Upper lobe of left lung (tissue), 6 donors: ENCODE measurements at places on chromosomes 6 and 20. TPM values are rescaled to one million over a fixed set of nuclear protein-coding genes. Genes with fewer than 3 reads are reported as not detected.

GRCh38 chr20:31785089-31785488 lies 34.1 kb upstream of the MYLK2 start:
- DNase-seq: no peak

DNA sequence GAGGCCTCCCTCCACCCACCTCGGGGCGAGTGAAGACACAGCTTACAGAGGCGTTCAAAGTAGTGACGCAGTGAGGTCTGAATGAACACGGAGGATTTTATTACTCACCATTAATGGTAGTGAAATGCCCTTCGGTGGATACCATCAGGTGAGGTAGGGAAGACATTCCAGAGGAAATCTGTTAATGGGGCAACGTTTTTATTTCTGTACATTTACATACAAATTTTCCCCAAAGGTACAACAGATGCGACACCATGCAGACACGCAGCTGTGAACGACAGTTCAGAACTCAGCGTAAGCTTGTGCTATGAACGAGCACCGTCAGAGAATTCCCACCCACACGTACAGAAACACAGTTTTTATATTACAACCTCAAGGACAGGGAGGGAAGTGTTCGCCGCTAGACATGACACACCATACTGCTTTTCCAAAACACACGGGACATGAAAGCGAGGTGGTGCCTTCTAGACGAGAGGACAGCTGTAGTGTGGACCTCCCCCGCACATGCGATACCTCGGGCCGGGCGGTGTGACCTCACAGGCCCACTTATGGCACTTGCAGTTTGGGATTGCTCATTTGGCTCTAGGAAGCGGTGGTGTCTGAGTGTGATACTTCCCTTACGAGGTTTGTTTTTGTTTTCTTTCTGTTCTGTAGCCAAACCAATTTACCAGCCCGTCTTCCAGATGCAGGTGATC lies 10.7 kb downstream of the PSMG4 start:
- DNase-seq: no peak

GRCh38 chr6:5157621-5158138 lies 72.5 kb downstream of the PPP1R3G start:
- peak; percentile 42 for DNase-seq

DNA sequence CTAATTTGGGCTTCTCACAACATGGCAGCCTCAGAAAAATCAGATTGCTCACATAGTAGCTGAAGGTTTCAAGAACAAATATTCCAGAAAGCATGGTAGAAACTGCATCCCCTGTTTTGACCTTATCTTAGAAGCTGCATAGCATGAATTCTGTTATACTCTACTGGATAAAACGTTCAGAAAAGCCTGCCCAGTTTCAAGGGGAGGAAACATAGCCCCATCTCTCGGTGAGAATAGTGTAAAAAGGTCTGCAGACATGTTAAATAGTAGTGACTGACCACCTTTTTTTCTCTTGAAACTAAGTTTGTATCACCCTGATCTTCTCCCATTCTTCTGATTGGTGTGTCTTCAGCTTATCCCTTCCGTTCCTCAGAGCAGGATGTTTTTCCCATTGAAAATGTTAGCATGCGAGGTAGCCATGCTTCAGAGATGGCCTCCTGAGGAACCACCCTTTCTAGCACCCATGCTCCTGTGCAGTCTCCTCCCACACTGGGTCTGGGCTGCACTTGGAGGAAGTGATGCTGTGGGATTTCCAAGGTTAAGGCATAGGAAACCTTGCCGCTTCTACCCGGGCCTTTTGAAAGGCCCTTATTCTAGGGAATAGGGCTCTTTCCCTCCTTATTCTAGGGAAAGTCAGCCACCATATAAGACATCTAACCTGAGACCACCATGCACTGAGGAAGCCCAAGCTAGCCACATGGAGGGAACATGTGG lies 50.1 kb downstream of the MARCKS start:
- no peak for DNase-seq

- DNase-seq: no peak
Observed at GRCh38 chr20:32855387-32855786, 3.3 kb upstream of the EFCAB8 start.

GRCh38 chr6:20542927-20543602 lies 8.8 kb downstream of the CDKAL1 start:
- DNase-seq: no peak

DNA sequence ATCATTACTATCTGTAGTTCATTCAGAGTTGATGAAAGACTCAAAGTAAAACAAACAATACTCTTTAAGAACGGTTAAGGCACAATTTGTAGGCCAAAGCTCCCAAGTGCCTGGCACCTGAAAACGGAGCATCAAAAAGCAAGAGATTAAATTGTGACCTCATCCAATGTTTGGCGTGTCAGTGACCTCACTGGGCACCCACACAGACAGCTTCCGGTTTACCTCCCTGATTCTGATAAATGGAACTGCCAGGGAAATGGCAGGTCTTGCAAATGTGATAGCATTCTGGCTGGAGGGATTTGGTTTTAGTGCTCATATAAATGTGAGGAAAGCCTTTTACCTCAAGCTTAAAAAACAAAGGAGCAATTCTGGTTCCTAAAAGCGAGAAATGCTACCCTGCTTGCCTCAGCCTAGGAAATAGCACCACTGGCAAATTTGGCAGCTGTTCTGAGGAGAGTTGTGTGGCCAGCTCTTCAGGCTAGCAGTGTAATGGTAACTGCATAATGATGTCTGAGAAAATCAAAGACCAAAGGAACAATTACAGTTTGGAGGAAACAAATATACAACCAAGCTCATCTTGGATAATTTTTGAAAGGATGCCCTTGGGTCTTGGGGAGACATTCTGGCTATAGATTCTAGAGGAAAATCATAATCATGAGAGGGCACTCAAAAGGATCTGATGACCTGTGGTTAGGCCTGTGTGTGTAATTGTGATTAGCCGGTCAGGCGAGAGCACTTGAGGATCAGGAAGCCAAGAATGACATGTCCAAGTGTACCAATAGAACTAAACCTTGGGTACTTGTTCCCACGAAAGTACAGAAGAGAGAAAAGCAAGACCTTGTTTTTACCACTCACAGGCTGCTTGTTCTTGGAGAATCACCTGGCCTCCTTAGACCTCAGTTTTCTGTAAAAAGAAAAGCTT lies 174.3 kb downstream of the TFAP2B start:
- DNase-seq: no peak

GRCh38 chr6:111796310-111796918 lies 76.8 kb downstream of the FYN start:
- no peak for DNase-seq

DNA sequence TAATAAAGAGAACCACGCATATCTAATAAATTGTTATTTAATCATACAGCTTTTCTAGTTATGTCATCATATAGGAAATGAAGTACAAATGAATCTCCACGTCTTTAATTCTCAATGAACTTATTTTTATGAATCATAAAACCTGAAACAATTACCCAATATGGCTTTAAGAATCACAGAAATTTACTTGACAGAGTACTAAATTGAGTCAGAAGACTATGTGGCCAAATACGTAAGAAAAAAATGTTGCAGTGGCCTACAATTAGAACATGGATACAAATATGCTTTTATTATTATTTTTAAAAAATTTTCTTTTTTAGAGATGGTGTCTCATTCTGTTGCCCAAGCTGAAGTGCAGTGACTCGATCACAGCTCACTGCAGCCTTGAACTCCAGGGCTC lies 584.7 kb upstream of the SLC35B3 start:
- DNase-seq: no peak

DNA sequence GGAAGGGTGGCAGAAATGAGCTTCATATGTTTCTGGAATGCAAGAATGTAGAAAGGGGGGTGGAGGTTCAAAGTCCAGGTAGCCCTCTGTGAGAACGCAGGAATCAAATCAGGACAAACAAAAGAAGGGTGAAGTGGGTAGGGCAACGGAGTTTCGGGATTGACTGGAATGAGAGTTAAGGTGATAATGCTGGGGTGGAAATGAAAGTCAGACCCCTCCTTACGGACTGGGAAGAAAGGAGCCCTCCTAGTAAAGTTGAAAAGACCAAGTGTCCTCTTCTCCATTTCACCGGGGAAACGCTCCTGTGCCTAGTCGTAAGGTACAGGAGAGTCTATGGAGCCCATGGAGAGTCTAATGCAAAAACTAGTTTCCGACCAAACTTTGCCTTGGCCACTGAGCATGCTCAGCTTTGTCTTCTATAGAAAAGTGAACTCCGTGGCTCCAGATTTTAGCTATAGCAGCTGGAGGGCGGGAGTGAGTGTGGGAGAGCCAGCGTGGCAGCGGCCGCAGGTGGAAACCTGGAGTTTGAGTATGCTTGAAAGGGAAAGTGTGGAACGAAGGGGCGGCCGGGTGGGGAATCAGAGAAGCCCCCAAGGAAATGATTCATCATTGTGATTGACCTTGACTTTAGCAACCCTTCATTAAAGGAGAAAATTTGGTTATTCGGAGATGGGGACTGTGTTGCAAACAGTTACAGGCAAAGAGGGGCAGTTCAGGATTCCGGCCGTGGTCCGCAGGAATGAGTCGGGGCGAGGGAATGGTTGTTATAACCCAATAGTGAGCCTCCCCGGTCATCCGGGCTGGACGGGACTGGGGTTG lies 1.3 kb upstream of the LRRC1 start:
- peak; percentile 65 for DNase-seq

- DNase-seq: no peak
Observed at GRCh38 chr20:21159658-21160380, 33.9 kb downstream of the KIZ start.

- DNase-seq: no peak
Observed at GRCh38 chr20:34581341-34582184, 23.0 kb downstream of the MAP1LC3A start.

- peak; percentile 86 for DNase-seq
Observed at GRCh38 chr20:62808211-62808865, 3.7 kb downstream of the OGFR start.

DNA sequence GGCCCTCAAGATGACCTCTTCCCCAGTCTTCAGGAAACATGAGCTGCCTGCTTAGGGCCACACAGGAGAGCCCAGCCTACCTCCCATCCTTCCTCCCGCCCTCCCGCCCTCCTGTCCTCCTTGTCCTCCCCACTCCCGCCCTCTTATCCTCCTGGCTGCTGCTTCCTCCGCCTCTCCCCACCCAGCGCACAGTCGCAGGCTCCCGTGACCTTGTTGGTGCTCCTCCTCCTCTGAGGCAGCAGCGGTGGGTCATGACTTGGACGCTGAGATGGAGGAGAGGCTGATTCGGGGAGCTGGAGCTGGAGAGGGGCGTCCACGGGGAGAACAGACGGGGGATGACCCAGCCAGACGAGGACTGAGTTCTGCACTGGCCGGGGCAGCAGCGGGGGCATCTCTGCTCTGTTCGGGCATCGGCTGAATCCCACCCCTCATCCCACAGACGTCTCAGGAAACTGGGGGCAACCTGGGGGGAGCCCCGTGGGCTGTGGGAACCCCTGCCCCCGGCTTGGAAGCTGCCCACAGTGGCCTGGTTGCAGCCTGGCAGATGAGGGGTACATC lies 32.4 kb downstream of the CHRNA4 start:
- DNase-seq: peak; percentile 49

DNA sequence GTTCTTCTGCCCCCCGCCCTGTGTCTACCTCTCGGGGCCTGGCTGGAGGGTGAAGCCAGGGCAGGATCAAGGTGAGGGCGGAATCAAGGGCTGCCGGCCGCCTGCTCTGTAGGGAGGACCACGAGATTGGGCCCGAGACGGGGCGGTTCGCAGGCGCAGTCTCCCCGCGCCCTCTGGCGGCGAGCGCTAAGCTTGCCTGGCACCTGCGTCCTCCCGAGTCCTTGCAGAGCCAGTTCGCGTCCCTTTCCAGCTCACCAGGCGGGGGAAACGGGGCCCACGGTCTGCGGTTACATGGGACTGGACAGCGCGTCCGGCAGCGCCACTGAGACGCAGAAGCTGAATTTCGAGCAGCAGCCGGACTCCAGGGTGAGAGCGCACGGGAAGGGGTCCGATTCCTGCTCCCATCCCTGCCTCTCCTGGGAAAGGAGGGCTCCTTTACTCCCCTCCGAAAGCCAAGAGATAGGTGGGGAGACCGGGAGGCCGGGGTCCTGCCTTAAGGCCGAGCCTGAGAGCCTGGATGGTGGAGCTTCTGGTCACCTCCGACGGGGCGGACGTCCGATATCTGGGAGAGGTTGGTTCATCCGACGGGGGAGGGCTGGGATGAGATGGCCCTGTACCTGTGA lies 3.6 kb upstream of the MATN4 start:
- DNase-seq: peak; percentile 94

GRCh38 chr6:131776985-131777384 lies 30.8 kb upstream of the ENPP1 start:
- DNase-seq: no peak

GRCh38 chr6:120826253-120826652 lies 508.0 kb downstream of the TBC1D32 start:
- DNase-seq: no peak

GRCh38 chr6:84021625-84022024 lies 11.9 kb upstream of the MRAP2 start:
- no peak for DNase-seq

DNA sequence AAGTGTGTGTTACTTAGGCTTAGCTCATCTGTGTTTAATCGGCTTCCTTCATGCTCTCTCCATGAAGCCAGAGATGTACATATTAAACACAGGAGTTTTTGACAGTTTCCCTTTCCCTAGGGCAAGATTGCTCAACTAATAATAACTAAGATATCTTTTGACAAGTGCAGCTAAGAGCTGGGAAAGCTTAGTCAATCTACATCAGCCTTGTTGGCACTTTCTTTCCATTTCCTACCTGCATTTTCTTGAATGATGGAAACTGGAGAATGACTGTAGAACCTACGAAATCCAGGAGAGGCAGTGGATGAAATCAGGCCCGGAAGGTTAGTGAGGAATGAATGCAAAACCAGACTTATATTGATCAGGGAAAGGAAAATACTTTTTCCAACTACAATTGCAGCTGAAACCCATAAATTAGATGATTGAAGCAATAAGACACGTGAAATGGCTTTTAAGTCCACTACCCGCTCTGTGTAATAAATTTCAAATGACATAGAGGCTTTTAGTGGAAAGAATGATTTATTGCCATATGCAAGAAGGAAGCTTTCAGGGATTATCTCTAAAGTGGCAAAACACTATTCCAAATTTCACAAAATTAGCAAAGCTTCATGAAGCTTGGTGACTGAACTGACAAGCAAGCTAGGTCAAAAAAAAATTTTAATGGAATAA lies 237.2 kb upstream of the ID4 start:
- DNase-seq: no peak

The MKKS gene
- 3.1 TPM for total RNA-seq

The SIGLEC1 gene
- 16.3 TPM for total RNA-seq

The CYP39A1 gene
- 5.3 TPM for total RNA-seq

The AHCY gene
- 69.3 TPM for total RNA-seq

The CLPSL1 gene
- total RNA-seq: not detected

The FRK gene
- total RNA-seq: 9.8 TPM

The COQ3 gene
- 2.0 TPM for total RNA-seq

The PI16 gene
- total RNA-seq: 0.44 TPM

The SALL4 gene
- not detected for total RNA-seq
